ENCODE measurements at places on chromosomes 1 and 21.

GRCh38 chr1:171674431-171675405, 22.2 kb upstream of the MYOC start:
- no peak for DNase-seq

- no peak for DNase-seq
Observed at GRCh38 chr1:183021405-183022201, 1.6 kb upstream of the LAMC1 start.

- DNase-seq: no peak
Observed at GRCh38 chr1:68959461-68960030, 462.7 kb upstream of the DEPDC1 start.

GRCh38 chr1:150780510-150780909, 14.9 kb upstream of the CTSS start:
- DNase-seq: no peak

DNA sequence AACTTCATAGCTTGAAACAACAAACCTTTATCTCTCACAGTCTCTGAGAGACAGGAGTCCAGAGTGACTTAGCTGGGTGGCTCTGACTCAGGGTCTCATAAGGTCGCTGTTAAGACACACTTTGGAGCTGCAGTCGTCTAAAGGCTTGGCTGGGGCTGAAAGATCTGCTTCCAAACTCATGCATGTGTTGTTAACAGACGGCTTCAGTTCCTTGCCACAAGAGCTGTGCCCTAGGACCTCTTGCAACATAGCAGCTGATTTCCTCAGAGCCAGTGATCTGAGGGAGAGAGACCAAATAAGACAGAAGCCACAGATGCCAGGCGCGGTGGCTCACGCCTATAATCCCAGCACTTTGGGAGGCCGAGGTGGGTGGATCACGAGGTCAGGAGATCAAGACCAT, 176.8 kb downstream of the DISC1 start:
- DNase-seq: no peak

GRCh38 chr1:167562702-167563101, 9.1 kb upstream of the CREG1 start:
- DNase-seq: no peak

DNA sequence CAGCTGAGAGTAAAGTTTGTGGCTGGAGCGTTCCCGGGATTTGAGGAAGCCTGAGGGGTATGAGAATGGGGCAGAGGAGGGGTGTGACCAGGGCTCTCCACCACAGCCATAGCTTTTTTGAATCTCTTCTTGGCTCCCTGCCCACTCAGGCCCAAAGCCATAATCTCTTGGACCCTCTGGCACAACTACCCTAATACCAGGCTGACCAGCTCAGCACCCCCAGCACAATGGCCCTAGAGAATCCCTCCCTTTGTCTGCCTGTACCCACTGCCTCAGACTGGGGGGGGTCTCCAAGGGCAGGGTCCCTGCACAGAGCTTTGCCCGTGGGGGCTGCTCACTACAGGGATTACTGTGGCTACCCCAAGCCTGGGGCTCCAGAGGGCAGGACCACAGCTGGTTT, 7.5 kb downstream of the DENND4B start:
- no peak for DNase-seq

DNA sequence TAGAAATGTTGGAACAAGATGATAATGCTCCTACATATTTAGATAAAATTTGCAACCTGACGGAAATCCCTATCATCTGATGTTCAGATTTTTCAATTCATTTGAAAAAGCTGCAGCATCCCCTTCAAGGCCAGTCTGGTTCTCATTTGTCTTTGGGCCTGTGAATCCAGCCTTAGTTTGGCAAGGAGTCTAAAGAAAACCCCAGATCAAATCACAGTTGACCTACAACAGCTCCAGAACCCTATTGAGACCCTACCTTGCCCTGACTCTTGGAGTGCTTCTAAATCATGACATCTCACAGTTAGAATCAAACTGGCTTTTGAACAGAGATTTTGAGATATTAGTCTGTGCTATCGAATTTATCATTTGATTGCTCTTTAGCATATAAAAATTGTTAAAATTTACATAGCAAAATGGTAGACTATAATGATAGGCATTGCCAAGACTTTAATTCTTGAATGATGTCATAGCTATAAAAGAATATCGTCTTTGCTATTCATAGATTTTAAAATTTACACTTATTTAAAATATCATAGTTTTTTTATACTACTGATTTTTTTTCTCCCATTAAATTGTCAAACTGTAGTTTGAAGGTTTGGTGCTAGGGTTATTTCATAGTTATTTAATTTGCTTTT, 2.2 kb downstream of the PPP2R5A start:
- DNase-seq: no peak

- no peak for DNase-seq
Observed at GRCh38 chr1:34066166-34066565, 98.9 kb downstream of the CSMD2 start.

DNA sequence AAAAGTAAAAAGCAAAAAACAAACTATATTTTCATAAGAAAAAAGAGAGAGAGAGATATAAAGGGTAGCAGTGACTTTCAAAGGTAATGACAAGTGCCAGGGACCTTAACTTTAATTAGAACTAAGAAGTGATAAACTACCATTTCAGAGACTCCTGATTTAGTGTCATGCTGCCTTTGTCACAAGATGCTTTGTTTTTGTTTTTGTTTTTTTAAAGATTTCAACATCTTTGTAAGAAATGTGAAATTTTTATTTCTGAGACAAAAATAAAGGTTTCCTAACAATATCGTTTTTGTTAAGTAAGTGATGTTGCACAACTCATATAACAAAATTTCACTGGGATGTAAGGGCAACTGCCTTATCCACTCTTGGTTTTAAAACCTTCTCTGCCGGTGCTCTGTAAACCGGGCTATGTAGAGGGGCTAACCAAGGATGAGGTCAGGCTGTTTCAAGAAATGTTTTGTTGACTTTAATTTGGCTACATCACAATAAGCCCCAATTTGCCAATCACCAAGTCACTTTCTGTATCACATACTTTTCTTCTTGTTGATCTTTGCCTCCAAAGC, 35.2 kb upstream of the SYT2 start:
- DNase-seq: no peak

GRCh38 chr1:225578251-225578977, 74.5 kb downstream of the ENAH start:
- DNase-seq: no peak

DNA sequence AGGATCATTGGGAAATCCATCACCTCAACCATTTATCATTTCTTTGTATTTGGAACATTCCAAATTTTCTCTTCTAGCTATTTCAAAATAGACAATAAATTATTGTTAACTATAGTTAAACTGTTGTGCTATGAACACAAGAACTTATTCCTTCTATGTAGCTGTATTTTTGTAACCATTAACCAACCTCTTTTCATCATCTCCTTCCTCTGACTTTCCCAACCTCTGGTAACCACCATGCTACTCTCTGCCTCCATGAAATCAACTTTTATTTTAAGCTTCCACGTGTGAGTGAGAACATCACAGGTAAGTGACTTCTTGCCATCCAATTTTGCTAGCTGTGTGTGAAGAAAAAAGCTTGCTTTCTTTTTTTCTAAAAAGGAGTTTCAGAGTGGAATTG, 418 bp downstream of the IFI44L start:
- DNase-seq: no peak

DNA sequence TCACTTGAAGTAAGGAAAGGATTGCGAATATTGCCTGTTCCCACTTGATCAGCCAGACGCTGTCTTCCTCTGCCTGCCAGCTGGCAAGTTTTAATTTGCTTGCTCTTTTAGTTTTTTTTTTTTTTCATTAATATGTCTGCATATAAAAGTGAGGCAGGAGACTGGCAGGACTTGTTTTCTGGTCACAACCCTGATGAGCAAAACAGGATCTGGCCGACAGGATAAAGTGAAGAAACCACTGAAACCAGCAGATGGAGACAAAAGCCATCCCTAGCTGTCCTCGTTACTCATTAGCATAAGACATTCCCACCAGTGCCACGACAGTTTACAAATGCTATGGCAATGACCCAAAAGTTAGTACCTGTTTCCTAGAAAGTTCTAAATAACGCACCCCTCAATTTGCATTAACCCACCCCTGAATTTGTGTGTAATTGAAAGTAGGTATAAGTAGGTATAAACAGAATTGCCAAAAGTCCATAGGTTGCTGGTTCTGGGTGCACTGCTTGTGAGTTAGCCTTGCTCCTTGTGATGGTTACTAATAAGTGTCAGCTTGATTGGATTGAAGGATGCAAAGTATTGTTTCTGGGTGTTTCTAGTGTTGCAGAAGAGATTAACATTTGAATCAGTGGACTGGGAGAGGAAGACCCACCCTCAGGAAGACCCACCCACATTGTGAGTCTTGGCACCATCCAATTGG, 60.8 kb downstream of the ZNF684 start:
- DNase-seq: no peak

DNA sequence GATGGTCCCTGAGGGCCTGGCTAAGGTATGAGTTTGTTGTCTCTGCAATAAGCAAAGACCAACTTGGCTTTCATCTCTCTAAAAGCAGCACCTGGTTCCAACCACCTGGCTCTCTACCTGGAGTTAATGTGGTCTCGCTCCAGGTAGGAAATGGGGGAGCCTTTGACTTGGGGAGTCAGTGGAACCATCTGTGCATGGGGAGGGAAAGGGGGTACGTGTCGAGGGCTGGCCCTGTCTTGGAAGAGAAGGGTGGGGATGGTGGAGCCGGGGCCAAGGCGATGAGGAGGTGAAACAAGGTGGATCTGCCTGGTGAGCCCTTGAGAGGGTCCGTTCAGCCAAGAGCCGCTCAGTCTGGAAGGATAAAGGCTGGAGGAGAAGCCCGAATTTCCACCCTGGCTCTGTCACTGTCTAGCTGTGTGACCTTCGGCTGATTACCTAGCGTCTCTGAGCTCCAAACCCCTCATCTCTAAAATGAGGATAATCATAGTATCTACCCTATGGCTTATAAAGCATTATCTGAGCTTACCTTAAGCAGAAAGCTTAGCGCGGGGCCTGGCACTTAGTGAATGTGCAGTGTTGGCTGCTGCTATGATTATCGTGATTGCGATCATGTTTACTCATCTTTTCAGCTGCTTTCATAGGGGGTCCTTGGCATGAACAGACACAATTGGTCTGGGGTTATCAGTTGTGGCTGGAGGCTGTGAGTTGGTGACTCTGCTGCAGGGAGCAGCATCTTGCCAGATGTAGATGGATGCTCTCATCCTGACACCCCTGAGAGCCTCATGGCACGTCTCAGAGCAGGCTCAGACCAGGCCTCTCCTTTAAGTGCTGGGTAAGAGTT, 78.7 kb downstream of the ACTL8 start:
- DNase-seq: no peak

DNA sequence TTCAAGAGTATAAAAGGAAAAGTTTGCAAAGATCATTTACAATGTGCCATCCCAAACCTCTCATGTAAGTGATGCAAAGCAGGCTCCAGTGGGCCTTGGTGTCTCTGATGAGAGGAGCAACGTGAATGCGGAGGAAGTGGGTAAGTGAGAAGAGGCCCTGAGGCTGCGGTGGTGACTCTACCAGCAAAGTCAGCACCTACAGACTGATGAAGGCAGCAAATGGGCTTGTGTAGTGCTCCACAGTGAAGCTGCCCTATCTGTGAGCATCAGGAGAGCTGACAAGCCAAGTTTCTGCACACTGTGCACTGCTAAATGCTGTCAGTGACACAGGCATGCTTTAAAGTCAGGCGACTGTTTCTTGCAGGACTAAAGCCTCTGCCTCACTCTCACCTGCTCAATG, 15.6 kb upstream of the RAP1A start:
- DNase-seq: no peak

DNA sequence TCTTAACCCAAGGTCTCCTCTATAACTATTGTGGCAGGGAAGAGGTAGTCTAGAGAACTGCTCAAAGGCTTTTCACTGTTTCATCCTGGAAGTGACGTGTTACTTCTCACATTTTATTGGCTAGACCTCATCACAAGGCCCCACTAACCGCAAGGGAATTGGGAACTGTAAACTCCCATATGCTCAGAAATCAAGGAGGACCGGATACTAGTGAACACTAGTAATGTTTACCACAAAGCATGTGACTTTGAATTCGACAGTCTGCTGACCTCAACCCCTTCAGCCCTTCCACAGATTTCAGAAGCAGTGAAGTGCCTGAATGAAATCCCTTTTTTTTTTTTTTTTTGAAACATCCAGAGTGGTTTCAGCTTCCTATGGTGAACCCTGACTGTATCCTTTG, 3.4 kb upstream of the EEIG2 start:
- DNase-seq: no peak

DNA sequence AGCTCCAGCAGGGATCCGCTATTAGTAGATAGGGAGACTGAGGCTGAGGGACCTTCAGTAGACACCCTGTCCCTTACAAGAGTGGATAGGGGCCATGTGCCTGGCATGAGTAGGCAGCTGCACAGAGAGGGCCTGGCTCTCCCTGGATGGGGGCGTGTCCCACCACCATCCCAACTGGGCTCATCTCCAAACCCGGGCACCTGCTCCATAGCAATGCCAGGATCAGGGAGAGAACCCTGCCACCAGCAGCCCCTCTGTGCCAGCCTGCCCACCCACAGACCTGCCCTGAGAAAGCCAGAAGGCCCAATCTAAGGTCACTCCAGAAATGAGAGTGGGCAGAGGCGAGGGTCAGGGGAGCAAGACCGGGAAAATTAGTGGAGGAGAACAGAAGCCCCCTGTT, 121.3 kb downstream of the GRIK3 start:
- DNase-seq: no peak

- no peak for DNase-seq
Observed at GRCh38 chr1:75097654-75098053, 36.5 kb upstream of the LHX8 start.
